Amniotic stem cell (primary cell): ENCODE measurements at places on chromosomes 11 and 22.

GRCh38 chr11:58616594-58616993 is 5.9 kb upstream of the CNTF start:
- peak; percentile 34 for DNase-seq

- no peak for DNase-seq
Measured at GRCh38 chr11:117734601-117735024, 62.4 kb downstream of the DSCAML1 start.

DNA sequence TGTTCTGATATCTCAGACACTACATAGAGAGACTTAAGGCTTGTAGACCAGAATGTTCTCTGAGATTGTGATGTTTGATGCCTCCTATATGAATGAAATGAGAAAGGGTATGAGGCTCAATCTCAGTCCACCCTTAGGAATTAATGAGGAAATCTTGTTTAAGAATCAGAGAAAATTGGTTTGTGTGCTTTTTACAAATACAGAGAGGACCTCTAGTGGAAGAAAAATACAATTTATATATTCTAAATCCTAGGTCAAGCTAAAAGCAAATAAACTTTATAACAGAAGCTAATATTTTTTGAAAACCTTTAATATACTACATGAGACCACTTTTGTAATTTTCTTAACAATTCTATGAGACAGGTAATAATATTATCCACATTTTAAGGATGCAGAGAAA is 5.0 kb upstream of the OR52H1 start:
- no peak for DNase-seq

DNA sequence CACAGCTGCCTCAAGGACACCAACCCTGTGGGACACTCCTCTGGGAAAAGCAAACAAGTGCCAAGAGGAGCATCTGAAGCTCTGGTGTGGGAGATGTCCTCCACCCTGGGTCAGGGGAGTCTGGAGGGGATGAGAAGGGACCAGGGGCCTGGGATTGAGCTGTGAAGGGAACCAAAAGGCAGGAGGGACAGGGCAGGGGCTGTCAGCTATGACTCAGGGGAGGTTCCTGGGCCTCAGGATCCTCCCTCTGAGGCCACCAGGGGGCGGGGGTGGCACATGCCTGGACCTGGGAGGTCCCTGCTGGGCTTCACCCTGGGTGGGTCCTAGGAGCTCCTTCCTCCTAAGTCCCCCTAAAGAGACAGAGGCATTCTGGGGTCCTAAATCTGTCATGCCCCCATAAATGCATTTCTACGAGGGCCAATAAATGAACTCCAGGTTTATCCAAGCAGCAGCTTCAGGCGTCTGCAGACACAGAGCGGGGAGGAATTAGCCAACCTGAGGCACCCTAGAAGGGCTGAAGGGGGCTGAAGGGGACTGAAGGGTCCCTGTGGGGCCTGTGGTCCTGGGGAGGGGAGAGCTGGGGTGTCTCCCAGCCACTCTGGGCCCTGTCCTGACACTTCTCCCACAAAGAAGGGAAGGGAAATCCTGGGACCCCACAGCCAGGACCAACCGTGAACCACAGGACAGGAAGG is 31.9 kb upstream of the IGLL5 start:
- DNase-seq = no peak

- DNase-seq = no peak
Measured at GRCh38 chr11:57288771-57289579, 35.8 kb downstream of the TNKS1BP1 start.

DNA sequence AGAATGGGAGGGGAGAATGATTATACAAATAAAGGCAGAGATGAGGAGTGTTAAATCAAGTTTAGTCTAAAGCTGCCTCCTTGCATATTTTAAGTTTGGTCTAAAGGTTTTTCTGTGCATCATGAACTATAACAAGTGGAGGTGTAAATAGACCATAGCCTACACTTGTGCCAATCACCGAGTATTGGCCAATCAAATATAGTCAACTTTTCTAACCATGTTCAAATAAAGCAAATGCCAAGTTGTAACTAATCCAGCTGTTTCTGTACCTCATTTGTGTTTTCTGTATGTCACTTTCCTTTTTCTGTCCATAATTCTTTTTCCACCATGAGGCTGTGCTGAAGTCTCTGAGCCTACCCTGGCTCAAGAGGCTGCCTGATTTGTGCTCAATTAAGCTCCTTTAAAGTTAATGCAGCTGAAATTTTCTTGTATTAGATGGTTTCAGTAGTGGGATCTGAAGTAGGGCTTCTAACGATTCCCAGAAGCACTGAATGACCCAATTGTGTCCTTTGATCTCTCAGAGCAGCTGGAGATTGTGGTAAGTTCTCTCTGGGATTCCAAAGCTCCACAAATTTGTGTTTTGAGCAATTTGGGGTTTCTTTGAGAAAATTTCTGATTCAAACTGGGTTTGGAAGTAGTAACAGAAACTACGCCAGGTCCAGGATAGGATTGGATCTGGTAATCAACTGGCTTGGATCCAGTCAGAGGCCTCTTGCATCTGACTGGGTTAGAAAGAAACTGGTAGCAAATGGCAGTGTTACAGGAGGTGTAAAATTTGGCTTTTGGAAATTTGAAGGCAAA is 25.6 kb downstream of the OR5A2 start:
- no peak for DNase-seq

GRCh38 chr11:20194470-20194869 is 34.2 kb upstream of the DBX1 start:
- DNase-seq = no peak

DNA sequence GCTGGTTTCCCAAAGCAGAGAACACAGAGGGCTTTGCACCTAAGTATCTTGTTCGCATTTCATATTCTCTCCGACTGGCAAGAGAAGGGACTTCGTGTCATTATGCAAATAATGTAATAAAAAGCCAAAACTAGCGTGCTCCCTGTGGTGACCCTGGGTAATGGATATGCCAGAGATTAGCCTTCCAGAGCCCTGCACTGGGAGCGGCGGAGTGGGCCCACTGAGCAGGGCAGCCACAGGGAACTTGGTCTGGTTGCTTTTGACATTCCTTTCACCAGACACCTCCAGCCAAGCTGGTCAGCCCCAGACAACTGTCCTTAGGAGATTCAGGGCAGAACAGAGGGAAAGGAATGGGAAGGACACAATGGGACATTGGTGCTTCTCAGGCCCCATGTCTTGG is 56.1 kb downstream of the FLI1 start:
- no peak for DNase-seq

DNA sequence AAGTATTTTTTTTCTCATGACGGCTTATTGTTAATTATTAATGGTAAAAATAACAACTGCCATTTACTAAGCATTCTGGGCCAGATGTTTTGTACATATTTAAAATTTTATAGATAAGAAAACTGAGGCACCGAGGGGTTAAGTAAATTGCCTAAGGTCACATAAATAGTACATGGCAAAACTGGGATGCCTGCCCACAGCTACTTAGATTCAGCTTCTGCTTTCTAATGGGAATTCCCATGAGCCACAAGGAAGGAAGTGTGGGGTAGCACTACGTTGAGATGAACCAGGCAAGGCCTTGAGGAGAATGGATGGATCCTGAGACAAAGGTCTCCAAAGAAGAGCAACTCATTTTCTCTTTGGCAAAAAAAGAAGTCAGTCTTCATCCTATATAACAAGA is 11.9 kb upstream of the PHF21A start:
- no peak for DNase-seq

DNA sequence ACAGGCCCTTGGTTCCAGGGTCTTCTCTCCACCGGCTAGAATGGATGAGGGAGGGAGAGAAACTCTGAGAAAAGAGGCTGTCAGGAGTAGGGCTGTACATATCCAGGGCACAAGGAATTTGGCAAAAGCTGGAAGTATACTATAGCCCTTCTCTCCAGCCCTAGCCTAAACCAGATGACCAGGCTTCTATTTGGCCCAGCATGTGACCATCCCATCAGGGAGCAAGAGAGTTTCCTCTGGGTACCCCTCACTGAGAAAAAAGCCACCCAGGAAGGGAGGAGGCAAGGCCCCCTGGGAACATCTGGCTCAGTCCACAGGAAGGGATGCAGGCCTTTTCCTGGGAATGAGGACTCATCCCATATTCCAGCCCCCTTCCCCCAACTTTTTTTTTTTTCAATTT is 8.3 kb downstream of the CD44 start:
- no peak for DNase-seq

DNA sequence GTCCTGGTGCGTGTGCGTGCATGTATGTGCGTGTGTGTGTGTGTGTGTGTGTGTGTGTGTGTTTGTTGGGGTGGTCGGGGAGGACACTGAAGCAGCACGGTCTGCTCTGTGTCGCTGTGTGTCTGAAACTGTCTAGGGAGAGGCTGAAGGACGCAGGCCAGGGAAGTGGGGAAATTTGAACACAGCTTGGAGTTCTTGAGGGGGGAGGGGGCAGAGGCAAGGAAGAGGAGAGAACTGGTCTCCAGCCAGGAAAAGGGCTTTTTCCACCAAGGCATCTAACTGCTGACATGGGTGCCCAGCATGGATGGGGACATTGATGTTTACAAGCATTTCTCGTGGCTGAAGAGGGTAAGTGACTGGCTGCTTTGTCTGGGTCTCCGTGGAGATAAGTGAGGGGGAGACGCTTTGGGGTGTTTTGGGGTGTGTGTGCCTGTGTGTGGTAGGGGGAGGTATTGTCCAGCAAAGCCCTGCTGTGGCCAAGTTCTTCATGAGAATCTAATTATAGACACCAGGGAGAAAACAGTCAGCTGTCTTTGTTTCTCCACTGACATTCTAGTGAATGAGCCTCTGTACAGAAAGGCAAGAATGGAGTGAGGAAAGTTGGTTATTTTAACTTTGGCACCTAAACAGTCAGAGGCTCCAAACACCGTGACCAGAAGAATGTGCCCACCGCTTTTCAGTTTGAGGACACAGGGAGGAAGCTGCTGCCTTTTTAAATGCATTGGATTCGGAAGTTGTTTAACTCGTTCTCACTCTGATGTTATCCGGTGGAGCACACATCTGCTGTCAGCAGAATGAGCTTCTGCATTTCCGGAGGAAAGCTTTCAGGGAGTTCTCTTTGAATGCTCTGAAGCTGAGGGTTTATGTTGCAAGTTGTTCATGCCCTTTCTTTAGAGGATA is 63.7 kb downstream of the PPFIBP2 start:
- DNase-seq = no peak

GRCh38 chr11:34149274-34149673 is 43.8 kb downstream of the NAT10 start:
- no peak for DNase-seq

DNA sequence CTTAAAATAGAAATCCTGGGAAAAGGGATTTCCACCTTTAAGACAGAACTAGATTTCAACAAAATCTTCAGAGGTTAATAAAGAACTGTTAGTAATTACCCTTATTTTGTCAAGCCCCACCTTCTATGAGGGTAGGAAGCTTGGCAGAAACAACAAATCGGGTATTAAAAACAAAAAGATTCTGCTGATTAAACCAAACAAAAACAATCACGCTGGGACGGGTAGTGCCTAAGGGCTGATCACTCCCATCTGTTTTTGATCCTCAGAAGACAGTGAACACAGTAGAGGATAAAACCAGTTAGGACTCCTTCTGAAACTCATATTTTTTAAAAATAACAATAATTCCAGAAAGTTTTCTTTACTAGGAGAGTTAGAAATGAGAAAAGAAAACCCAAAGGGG is 441.3 kb upstream of the API5 start:
- DNase-seq = no peak

GRCh38 chr22:49255741-49256318 is 571.8 kb downstream of the BRD1 start:
- no peak for DNase-seq

GRCh38 chr22:26715392-26715936 is 58.1 kb downstream of the MIAT start:
- no peak for DNase-seq

DNA sequence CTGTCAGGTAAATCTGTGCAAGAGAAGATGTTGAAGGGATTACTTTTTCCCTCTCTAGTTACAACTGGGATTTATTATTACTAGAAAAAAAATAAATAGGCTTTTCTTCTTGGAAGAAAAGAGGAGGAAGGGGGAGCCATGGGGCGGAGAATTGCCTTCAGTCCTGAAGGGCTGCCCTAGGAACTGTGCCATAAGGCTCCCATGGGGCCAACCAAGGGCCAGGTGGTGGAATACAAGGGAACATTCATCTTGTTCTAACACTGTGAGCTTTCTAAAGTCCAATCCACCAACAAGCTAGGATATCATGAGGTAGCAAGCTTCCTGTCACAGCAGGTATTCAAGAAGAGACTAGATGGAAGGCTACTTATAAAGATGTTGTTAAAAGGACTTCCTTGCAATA is 24.8 kb upstream of the NRIP3 start:
- no peak for DNase-seq

- no peak for DNase-seq
Measured at GRCh38 chr22:42425337-42425988, 6.7 kb downstream of the NFAM1 start.

GRCh38 chr11:110866081-110866480 is 153.8 kb upstream of the ARHGAP20 start:
- no peak for DNase-seq

DNA sequence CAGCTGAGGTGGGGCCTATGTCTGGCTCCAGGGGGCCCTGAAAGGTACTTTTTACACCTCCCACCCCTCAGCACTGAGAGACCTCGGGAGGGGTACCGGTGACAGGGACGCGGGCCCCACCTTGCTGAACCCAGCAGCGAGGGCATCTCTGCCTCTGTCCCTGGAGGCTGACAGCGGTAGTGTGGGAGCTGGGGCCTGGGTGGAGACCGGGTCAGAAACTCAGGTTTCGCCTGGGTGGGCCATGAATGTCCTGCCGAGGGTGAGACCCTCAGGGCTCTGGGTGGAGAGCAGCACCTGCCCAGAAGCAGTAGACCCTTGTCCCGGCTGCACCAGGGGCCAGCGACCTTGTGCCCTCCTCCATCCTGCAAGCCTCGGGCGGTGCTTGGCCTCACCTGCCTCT is 22.2 kb downstream of the PTDSS2 start:
- no peak for DNase-seq

- DNase-seq = no peak
Measured at GRCh38 chr11:72015511-72016061, 16.9 kb downstream of the IL18BP start.

GRCh38 chr11:63551091-63551888 is 11.9 kb downstream of the PLAAT2 start:
- DNase-seq = no peak

DNA sequence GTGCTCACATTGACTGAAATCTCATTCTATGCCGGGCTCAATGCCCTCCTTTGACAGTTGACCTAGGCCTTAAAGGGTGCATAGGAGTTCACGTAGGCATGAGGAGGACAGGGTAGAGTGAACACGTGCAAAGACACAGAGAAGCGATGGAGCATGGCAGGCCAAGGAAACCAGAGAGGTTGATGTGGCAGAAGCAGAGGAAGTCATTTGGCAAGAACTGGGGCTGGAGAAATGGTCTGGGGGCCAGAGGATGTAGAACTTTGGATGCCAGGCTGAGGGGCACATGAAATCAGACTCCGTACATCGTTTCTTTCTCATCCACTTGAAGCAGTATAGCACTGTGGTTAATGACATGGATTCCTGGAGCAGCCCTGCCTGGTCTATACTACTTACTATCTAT is 13.6 kb upstream of the ABCC8 start:
- DNase-seq = no peak

GRCh38 chr11:14018441-14018840 is 55.9 kb downstream of the SPON1 start:
- no peak for DNase-seq

- no peak for DNase-seq
Measured at GRCh38 chr11:1297011-1297575, 12.3 kb downstream of the TOLLIP start.

- DNase-seq = peak; percentile 5
Measured at GRCh38 chr11:37657645-37658044, 1059.6 kb upstream of the RAG2 start.
